ENCODE measurements at places on chromosomes 7 and 10. TPM values are rescaled to one million over a fixed set of nuclear protein-coding genes. Genes with fewer than 3 reads are reported as not detected.

The IFIT1B gene
- not detected for total RNA-seq

The PCGF5 gene
- 56.0 TPM for total RNA-seq

The SLC16A9 gene
- total RNA-seq = 0.48 TPM

The CLCN1 gene
- total RNA-seq = 0.08 TPM

The ITPRID1 gene
- not detected for total RNA-seq

The HMX2 gene
- total RNA-seq = not detected

The HOXA7 gene
- total RNA-seq = not detected

The NANOS1 gene
- total RNA-seq = 10.0 TPM

The LRRC61 gene
- 3.7 TPM for total RNA-seq

The DLX5 gene
- total RNA-seq = not detected

The PLXNA4 gene
- total RNA-seq = 17.3 TPM

The NACAD gene
- 4.7 TPM for total RNA-seq

The DNA2 gene
- total RNA-seq = 2.0 TPM

The PRSS37 gene
- total RNA-seq = not detected

The VSTM2A gene
- not detected for total RNA-seq

GRCh38 chr10:95813054-95813685, 57.2 kb downstream of the ENTPD1 start:
- DNase-seq = no peak

DNA sequence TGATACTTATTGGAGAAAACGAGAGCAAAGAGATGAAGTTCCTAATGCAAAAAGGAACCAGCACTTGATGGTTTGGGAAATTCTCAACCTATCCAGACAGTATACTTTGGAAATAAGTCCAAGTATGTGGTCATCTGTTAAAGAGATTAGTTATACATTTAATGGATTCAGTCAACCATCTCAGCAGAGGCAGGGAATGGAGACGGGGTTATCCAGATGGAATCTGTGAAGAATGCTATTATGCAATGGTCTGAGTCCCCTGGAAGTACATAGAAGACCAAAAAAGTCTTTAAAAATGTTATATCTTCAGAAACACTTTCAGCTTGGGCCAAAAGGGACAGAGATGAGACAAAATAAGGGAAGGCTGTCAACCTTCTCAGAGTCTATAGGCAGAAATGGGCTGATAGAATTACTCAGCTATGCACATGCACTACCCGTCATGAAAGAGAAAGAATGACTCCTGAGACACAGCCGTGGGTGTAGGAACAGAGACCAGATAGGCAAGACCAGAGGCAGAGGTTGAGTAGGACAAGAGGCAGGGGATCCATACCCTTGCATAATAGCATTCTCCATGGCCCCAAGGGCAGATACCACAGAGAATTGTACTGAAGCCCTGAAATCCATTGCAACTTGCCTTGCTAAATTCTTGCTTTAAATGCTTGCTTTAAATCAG, 738.8 kb upstream of the POT1 start:
- no peak for DNase-seq

DNA sequence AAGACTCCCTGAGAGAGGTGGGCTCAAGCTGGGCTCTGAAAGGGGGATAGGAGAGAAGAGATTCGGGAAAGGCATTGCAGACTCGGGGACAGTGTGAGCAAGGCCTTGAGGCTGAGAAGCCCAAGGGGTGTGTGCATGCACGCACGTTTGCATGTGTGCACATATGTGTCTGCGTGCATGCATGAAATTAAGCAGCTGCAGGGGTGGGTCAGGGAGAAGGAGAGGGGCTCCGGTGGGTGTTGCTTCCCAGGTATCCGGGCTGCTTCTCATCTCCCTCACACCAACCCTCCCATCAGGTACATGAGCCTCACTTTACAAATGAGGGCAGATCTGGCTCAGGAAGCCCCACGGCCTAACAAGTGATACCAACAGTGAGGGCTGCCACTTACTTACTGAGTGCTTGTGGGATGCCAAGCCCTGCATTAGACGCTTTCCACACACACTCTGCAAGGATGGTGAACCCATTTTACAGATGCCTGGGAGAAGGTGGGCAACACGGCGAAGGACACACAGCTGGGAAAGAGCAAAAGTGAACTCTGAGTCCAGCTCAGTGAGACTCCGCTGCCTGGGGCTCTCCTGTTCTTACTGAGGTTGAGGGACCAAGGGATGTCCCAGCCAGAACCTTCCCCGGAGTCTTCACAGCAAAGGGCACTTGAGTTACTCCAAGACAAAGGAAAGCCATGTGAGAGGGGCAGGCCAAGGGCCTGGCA, 26.4 kb downstream of the ZCCHC24 start:
- DNase-seq = peak; percentile 32

DNA sequence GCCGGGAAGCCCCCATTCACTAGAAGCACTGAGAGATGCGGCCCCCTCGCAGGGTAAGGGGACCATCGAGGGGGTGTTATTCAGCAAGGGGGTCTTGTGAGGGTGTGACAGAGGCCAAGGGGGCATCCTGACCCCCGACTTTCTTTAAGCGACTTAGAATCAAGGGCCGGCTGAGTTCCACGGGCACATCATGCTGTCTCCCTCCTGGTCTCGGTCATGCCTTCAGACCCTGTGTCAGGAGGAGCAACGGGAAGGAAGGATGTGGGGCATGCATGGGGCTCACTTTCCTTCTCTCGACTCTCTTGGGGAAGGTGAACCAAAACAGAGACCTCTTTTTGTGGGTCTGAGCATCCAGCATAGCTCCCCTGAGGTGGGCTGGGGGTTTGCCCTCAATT, 2.5 kb downstream of the ACSL5 start:
- DNase-seq = no peak

GRCh38 chr10:76305930-76306615, 874.6 kb downstream of the LRMDA start:
- no peak for DNase-seq

DNA sequence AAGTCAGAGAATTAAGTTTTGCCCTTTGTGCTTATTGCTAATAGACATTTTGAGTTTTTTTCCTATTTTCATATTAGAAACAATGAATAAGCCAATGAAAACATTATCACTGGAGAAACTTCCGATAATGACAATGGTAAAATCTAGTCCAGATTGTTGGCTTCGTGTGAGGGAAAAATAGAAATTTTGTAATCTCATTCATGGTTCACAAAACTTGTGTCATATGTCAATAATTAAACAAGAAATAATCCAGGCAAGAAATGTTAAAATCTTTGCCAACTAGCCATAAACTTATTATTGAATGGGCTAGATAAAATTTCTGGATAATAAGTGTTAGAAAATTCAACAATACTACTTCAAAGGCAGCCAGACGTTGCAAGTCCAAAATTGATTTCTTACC, 36.6 kb downstream of the RNLS start:
- no peak for DNase-seq

GRCh38 chr7:53326634-53327033, 291.2 kb downstream of the POM121L12 start:
- DNase-seq = no peak

DNA sequence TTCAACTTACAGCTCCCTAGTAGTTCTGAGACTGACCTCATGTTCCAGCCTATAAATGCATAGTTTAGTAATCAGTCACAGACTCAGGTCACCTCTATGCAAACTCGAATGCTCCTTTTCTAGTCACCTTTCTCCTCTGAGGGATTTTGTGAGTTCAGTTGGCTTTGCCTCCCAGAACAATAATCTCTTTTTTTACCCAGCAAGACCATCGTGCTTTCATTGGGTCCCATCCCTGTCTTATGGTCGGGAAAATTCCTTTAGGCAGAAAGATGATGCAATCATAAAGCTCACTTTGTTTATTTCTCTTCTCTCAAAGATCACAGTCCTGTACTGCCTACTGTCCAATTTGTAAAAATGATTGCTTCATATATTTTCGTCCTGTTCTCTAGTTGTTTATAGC, 38.4 kb downstream of the TWIST1 start:
- no peak for DNase-seq

GRCh38 chr10:118820326-118821116, 65.8 kb upstream of the CACUL1 start:
- DNase-seq = no peak

DNA sequence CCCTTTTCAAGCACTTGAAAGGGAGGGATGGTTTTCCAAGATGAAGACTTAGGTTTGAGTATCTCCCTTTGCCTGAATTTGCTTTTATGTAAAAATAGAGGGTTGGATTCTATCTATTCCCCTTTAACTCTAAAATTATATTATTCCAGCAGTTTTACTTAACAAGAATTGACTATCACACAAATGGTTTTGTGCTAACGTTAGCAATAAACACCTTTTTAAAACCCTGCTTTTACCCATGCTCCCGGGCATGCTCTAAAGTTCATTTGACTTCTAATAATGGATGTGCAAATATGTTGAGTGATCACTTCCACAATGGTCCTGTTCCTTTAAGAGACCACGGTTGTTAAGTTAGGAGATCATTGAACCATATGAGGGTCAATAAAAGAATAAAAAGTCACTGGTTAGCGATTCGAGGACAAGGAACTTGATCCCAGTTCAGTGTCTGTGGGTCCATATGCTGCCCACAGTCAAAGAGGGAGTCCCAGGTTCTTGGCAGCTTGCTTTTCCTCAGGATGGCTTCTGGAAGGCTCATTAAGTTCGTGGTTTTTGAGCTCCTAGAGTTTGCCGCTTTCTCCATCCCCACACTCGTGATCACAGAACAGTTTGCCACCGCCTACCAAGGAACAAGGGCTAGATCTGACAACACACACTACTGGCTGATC, at the start of gene TMEM236:
TSS of gene TMEM236 (plus strand) at position 421 of the 665 bp plus-strand sequence. CDS start at position 516, 95 bp downstream.
- no peak for DNase-seq

GRCh38 chr10:47396311-47396717, 12.2 kb upstream of the ZNF488 start:
- no peak for DNase-seq

DNA sequence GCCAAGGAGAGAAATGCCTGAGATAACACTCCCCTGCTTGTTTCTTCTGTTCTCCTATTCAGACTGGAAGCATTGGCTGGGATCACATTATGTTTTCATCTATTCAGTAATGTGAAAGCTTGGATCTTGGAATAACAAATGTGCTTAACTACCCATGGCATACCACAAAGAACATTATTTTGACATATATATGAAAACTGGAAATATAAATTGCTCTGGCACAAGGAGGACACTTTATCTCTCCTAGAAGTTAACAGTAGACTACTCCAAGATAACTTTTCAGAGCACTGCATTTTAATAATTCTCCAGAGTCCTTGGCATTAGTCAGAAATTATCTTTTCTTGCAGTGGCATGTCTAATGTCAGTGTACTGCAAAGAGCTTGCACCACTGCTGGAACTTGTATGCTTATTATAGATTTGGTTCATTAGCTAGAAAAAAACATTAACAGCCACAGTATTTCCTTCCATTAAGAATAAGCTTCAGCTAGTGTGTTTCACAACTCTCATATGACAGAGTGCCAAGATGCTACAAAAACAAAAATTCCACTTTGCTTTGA, 169.3 kb upstream of the LRRN3 start:
- DNase-seq = no peak

DNA sequence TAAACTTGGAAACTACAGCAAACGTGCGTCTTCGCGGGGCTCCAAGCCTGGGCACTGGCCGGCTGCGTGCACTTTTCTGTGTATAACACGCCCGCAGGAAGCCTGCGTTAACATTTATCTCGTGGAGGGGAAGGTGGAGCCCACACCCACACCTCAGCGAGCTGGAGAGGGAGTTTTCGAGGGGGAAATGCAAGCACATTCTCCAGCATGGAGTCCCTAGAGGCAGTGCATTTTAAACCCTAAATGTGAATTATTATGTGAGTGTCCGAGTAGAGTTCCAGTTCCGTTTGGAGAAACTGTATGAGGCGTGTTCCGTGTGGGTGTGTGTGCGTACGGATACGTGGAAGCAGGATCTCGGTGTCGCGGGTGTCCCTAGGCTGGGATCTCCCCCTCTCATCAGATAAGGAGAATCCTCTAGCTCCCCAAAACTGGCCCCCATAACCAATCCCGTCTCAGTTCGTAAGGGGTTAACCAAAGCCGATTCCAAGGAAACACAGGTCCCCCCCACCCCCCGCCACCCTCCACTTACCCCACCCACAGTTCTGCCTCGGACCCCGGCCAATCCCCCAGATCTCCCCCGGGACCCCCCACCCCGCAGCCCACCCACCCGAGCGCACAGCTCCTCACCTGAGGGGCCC, 403 bp downstream of the CDK6 start:
- peak; percentile 39 for DNase-seq

- no peak for DNase-seq
Measured at GRCh38 chr7:2412587-2413201, 9.3 kb downstream of the CHST12 start.

DNA sequence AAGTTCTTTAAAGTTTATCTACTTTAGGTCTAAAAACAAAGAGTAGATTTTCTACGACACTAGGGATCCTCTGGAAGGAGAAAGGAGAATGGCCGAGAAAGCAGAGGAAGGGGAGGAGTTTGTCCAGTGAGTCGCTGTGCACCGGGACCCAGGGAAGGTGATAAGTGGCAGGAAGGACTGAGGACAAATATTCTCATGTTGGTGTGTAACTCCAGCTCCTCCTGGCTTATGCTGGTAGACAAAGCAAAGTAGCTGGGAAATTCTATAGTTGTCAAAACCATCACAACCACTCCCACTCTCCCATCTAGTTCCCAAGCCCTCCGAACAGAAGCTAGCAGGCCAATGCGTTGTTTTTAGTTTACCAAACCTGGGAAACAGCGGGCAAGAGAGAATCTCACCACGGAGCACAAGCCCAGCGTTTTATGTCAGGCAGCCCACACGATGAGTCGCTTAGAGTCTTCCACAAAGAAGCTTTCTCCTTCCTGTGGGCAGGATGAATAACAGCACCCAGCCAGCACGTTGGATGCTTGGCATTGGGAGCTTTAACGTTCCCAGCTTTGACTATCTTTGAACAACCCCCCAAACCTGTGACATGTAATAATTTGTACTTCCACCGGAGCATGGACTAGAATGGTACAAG, 32.9 kb upstream of the JCAD start:
- no peak for DNase-seq

- peak; percentile 91 for DNase-seq
Measured at GRCh38 chr7:97104719-97105238, 12.7 kb upstream of the SDHAF3 start.

DNA sequence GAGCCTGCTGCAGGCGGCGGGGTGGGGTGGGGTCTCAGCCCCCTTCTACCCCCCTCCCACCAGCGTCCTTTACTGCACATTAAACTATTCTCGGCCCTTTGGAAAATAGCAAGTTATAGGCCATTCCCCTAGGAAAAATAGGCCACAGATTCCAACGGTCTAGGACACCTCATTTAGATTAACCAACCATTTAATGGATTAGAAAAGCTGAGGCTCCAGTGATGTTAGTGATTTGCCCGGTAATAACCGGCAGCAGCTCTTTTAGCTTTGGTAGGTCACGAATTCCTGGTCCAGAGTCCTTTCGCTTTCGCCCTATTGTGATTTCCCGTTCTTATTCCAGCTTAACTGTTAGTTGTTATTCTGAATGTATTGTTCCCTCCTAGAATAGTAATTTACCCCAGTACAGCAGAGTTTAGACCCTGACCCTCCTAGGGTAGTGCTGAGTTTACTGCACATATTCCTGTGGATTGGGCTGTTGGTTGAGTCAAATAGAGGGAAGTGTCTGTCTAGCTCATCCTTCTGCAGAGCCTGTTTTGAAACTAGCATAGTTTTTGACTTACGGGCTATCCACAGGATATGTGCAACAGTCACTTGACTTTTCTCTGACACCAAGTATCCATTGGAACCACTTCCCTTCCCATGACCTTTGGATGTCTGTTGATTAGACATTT, 754 bp downstream of the GSTO1 start:
- no peak for DNase-seq
